WTC11 (cell line): ENCODE measurements at places on chromosomes 2 and 18.

GRCh38 chr2:198314559-198315153, 510.3 kb downstream of the PLCL1 start:
- no peak for DNase-seq

- DNase-seq, result peak; percentile 28
Observed at GRCh38 chr2:80058562-80058961, 246.0 kb downstream of the LRRTM1 start.

- peak; percentile 10 for DNase-seq
Observed at GRCh38 chr2:1745171-1746023, 1.1 kb upstream of the PXDN start.

GRCh38 chr2:65281627-65282351, 54.2 kb downstream of the ACTR2 start:
- no peak for DNase-seq

DNA sequence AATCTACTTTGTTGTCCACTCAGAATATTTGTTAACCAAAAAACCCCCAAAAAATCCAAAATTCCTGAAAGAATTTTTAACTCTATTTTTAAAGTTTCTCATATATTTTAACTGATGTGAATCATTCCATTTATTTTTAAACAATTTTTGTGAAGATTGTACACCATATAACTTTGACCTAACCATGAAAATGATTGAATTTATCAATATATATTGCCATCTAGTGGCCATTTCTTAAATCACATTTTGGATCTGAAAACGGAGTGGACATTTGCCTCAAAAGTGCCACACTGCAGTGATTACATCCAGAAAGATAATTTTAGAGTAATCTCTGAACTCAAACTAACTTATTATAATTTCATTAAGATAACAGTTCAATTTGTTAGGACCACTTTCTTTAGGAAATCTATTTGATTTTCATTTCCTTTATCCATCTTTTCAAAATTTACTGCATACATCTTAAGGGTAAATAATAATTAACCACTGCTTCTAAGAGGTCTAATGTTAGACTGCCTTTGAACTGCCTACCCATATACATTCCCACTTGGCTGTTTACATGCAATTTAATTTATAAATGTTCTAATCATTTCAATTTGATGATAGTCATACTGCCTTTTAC, 71.1 kb downstream of the DSC3 start:
- DNase-seq, result no peak

GRCh38 chr2:95063086-95063958, 37.8 kb downstream of the MAL start:
- no peak for DNase-seq

GRCh38 chr2:138193416-138194213, 229.3 kb downstream of the HNMT start:
- DNase-seq, result no peak

GRCh38 chr2:108640731-108641130, 78.6 kb upstream of the RANBP2 start:
- DNase-seq, result no peak

DNA sequence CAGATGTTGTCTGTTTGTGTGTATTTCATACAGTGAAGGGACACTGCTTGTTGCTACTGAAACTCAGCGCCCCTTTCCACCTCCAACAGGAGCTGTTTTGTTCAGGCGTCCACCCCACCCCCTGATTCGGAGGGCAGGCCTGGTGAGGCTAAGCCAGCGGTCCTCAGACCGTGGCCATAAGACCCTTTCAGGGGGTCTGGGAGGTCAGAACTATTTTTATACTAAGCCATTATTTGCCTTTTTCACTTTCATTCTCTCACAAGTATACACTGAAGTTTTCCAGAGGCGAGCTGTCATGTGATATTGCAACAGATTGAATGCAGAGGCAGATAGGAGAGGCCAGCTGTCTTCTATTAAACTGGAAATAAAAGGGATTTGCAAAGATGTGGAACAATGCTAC, 39.7 kb upstream of the IGFBP5 start:
- no peak for DNase-seq

- peak; percentile 51 for DNase-seq
Observed at GRCh38 chr2:42095923-42096408, 48.1 kb downstream of the PKDCC start.

DNA sequence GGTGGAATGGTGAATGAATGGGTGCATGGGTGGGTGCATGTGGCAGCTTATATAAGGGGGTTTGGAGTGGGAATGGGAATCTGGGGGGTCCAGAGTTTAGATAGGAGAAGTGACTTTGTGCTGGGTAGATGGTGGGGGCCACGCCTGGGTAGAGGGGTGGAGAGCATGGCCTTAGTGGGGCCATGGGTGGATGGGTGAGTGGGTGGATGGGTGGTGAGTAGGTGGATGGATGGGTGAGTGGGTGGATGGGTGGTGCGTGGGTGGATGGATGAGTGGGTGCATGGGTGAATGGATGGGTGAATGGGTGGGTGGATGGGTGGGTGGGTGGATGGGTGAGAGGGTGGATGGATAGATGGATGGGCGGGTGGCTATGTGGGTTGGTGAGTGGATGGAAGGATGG, 53.9 kb downstream of the MYO7B start:
- DNase-seq, result no peak

- no peak for DNase-seq
Observed at GRCh38 chr2:66440708-66441497, 6.0 kb downstream of the MEIS1 start.

GRCh38 chr2:238379096-238379810, 47.5 kb upstream of the ASB1 start:
- DNase-seq, result no peak

DNA sequence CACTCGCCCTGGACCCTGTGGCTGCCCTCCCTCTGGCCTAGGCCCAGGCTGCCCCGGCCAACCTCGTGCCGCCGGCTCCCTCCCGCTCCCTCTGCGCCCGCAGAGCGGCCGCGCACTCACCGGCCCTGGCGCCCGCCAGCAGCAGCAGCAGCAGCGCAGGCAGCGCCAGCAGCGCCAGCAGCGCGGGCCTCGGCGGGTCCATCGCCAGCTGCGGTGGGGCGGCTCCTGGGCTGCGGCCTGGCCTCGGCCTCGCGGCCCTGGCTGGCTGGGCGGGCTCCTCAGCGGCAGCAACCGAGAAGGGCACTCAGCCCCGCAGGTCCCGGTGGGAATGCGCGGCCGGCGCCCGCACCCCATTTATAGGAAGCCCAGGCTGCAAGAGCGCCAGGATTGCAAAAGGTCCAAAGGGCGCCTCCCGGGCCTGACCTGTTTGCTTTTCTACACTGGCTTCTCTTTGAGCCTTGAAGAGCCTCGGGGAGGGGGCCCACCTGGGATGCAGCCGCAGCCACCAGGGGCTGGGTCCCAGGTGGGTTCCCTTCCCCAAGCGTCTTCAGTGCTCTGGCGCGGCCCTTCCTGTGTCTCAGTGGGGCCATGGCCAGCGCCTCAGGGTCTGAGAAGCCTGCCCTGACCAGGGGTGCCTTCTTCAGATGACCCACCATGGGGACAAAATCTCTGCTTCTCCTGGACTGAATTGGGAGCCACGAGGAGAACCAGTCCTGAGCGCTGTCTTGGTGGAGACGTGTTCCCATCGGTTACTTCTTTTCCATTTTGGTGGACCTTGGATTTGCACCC, at the start of gene APOB:
TSS of gene APOB (minus strand) at position 330 of the 789 bp plus-strand sequence. CDS start at position 202, 128 bp downstream.
- peak; percentile 69 for DNase-seq

DNA sequence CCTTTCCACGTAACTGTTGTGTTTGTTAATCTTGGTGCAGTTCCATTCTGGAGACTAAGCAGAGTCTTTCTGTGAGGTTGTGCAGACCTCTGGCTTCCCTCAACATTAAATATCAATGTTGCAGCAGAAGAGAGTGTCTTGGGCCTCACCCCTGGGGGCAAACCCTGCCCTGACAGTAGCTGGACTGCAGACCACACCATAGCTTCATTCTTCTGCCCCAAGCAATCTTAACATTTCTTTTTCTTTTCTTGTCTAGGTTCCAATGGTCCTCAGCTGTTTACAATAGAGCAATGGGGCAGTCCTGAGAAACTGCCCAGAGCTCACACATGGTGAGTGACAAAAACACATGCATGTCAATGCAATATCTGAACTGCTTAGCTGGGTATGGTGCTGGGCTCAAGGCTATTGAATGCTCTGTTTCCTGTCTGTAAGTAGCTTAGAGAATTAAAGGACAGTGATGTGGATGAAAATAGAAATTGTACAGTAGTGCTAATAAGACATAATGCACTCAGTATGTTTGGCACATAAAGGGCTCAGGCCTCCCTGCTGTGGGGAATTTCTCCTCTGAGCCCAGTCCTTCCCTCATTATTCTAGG, 237.6 kb downstream of the ALPK2 start:
- no peak for DNase-seq

DNA sequence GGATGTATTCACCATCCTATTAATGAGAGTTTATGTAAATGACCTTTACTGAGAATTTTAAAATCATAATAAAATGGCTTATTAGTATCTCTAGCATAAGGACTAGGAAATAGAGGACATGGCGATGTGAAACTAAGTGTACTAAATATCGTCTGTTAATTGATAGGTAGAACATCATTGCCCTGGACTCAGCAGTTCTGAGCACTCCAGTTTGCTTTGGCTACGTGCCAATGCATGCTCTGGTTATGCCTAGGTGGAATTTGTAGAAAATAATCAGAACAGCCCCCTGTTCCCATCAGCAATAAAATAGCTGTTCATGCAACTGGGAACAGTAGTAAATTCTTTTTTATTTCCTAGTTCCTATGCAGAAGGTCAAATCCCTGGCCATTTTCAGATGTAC, 247.8 kb downstream of the DOK6 start:
- no peak for DNase-seq

GRCh38 chr18:77223653-77224052, 26.0 kb upstream of the GALR1 start:
- DNase-seq, result no peak

GRCh38 chr2:54114936-54115283, 505 bp upstream of the ACYP2 start:
- DNase-seq, result no peak

- no peak for DNase-seq
Observed at GRCh38 chr2:220227266-220227920, 600.0 kb downstream of the SLC4A3 start.

DNA sequence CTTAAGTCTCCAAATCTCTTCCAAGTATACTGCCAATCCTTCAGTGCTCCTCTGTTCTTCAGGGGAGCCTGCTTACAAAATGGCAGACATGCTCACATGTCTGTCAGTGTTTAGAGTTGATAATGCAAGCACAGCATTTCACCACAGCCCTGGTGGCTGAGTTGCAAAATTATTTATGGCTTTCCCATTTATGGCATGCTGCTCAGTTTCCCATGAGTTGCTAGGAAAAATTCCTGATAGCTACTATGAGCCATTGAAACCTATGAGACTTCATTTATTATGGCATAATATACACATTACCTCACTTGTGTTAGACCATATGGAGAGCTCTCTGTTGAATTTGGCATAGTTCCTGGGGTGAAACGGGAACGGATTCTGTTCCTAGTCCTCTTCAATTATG, 448.7 kb upstream of the TCF4 start:
- no peak for DNase-seq

DNA sequence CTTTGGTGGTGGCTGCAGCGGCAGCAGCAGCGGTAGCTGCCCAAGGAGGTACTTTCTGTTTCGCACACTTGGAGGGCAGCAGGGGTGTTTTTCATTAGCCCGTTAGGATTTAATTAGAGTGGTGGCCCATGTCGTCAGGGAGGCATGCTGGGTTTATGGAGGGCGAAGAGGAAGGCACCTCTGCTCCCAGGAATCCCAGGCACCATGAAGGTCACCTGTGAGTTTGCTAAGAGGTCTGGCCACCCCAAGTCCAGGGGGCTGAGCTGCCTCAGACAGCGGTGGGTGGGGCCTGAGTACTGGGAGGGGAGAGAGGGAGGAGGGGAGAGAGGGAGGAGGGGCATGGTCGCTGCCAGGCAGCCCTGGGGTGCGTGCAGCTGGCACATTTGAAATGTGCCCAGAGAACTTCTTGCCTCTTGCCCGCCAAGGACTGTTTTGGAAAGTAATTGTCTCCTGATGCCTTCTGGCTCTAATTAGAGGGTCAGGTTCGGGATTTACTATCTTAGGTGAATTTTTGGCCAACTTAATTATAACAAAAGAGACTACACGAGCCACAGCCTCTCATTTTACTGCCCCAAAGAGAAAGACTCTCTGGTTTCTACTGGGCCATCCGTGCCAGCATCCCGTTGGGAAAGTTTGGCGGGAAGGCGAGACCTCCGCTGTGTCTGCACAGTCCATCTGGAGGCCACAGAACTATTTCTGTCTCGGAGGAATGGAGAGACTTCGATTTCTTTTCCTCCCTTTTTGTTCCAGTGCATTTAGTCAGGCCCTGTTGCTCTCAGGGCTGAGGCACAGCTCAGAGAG, 62.0 kb downstream of the GLI2 start:
- DNase-seq, result peak; percentile 52

GRCh38 chr2:217047209-217047608, 187.3 kb upstream of the TNP1 start:
- DNase-seq, result no peak

- DNase-seq, result no peak
Observed at GRCh38 chr2:13996527-13996926, 636.0 kb upstream of the LRATD1 start.

GRCh38 chr18:70349316-70349715, 60.5 kb downstream of the SOCS6 start:
- no peak for DNase-seq

DNA sequence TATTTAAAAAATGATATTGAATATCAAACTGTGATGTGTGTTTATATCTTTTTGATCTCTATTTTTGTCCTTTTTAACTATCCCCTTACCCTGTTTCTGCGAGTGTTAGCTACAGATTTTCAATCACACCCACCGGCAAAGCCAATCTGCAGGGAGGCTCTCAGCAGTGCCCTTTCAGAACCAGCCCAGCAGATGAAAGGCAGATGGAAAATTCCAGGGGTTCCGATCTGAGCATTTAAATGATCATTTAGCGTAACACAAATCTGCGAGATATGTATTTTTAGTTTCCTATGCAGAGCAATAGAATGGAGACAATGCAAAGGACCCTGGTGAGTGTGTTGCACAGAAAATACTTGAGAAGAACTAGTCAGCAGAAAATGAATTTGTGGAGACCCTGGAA, 2170.5 kb upstream of the PIK3C3 start:
- no peak for DNase-seq

GRCh38 chr2:128323555-128323931, 4.9 kb upstream of the HS6ST1 start:
- no peak for DNase-seq

- no peak for DNase-seq
Observed at GRCh38 chr2:161992531-161992930, 81.5 kb downstream of the DPP4 start.

GRCh38 chr18:70041459-70042050, 93.9 kb upstream of the CD226 start:
- no peak for DNase-seq

DNA sequence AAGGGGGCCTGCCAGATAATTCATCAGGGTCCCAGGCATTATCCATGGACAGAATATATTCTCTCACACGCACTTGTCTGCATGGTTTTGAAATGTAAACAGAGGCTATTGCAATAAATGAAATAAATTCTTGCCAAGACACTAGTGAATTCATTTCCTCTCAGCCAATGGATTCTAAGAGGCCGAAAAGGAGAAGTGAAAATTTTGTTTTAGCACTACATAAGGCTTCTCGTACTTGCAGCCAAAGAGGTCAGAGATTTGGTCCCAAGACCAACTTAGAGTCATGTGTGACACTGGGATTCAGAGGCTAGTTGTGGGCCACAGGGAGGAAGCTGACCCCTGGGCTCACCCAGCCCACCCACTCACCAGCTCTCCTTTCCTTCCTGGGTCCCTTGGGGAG, 184.1 kb upstream of the GLI2 start:
- no peak for DNase-seq
